Muscle of leg (tissue), 16 donors: ENCODE measurements at places on chromosomes 3 and 15.

GRCh38 chr3:124361566-124361965 lies 368.7 kb upstream of the UMPS start:
- DNase-seq, result no peak

GRCh38 chr15:74835312-74835823 lies 7.6 kb downstream of the ULK3 start:
- no peak for DNase-seq

- no peak for DNase-seq
Measured at GRCh38 chr3:182886497-182886896, 93.2 kb downstream of the ATP11B start.

- DNase-seq, result no peak
Measured at GRCh38 chr3:150783316-150783715, 20.3 kb upstream of the SIAH2 start.
